ENCODE measurements at places on chromosomes 2 and 18.

DNA sequence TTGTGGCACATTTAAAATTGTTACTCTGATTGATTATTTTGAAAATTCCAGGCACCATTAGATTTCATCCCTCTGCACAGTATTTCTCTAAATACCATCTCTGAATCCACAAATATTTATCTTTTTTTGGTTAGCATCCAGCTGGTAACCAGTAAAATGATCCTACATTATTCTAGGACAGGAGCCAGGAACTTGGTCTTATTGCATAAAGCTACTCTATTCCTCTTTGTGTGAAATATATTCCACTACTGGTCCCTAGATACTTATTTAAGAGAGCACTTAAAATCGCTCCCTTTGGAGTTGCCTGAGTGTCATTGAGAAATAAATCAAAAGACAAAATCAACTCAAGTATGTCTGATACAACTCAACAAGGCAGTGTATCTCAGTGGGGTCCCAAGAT is 7.4 kb upstream of the MBOAT2 start:
- no peak for DNase-seq

GRCh38 chr18:27735117-27735516 is 441.8 kb downstream of the CDH2 start:
- DNase-seq = no peak

DNA sequence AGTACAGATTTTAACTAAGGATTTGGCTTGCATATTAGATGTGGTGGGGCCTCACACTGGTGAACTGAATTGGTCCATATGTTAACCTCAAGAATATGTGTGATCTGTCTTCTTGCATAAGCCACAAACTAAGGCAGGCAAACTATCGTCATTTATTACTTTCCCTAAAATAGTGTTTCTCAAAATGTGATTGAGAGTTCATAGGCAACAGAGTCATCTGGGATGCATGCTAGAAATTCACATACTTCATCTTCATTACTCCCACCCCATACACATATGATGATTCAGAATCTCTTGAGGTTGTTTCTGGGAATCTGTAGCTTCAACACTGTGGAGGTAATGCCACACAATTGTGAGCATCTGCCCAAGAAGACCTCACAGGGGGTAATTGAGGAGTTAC is 822.8 kb upstream of the CDH2 start:
- DNase-seq = no peak

DNA sequence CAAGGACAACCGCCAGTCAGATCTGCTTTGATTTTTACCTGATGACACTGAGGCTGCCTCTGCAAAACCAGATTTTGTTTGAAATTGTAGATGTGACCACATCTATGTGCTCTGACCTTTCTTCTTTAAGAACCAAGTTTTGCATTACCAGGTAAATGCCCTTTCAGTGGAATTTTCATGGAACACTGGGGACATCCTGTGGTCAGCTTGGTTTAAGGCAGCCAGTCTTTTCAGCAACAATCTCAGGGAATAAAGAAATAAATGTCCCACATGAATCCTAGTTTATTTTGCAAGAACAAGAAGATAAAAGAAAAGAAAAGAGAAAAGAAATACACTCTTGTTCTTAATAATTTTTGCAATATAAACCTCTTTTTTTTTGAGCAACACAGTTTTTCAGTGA is 90.6 kb downstream of the POU3F3 start:
- DNase-seq = no peak

All from posterior cingulate gyrus (tissue), 11 donors.